ENCODE measurements at places on chromosomes 1 and 21. TPM values are rescaled to one million over a fixed set of nuclear protein-coding genes. Genes with fewer than 3 reads are reported as not detected.

- DNase-seq, result no peak
Measured at GRCh38 chr1:47323599-47324031, 9.7 kb upstream of the STIL start.

- DNase-seq, result no peak
Measured at GRCh38 chr21:37088186-37088735, 15.2 kb downstream of the TTC3 start.

GRCh38 chr21:36904093-36904666, 62.3 kb downstream of the HLCS start:
- DNase-seq, result no peak

GRCh38 chr1:93441589-93441988, 6.3 kb upstream of the FNBP1L start:
- DNase-seq, result no peak

DNA sequence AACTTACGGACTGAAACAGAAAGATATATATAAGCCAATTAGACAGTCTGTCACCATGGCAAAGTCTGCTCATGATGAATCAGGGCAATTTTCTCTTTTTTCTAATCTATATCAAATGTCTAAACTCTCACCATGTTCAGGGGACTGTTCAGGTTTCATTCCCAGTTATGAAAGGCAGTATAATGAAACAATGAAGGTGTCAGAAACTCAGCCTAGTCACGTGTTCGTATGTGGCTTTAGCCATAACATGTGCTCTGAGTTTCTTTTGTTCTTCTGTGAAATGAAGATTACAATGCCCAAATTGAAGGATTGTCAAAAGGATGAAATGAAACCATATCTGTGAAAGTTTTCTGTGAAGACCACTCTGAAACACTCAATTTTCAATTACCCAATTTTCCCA, 392.9 kb downstream of the DSCAM start:
- no peak for DNase-seq

The SYPL2 gene
- 0.03 TPM for polyA plus RNA-seq

The CR2 gene
- polyA plus RNA-seq, result not detected

The PRKACB gene
- 7.5 TPM for polyA plus RNA-seq

The MRPL55 gene
- 70.3 TPM for polyA plus RNA-seq

The TNFRSF14 gene
- polyA plus RNA-seq, result 0.19 TPM

All from SK-N-SH (cell line).